ENCODE measurements at places on chromosomes 2 and 18.

DNA sequence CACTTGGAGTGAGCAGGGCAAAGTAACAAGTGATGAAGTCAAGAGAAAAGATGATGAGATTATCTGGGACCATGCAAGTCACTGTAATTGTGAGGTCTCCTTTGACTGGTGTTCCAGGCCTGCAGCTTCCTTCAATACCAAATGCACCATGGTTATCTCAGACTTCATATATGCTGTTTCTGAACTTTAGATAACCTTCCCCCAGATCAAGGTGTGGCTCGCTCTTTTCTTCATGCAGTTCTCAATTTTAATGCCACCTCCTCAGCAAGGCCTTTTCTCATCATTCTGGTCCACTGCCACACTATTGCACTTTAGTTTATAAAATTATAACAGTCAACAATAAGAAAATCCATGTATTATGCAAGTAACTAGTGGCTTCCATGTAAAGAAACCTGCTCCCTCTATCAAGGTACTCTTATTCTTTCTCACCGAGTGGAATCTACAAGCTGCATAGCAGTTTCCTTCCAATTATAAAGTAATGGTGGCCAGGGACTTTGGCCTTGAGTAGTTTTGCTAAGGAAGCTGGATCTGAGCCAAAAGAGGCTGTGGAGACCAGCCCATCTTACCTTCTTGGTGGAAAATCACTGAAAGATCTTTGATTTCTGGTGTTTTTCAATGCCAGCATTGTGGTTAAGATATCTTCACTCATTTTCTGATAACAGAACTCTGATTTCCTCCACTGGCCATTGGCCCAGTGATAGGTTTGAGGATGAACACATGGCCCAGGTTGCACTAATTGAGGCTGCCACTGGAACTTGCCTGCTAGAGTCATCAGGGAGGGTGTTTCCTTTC is 113.6 kb downstream of the KCNE4 start:
- no peak for DNase-seq

DNA sequence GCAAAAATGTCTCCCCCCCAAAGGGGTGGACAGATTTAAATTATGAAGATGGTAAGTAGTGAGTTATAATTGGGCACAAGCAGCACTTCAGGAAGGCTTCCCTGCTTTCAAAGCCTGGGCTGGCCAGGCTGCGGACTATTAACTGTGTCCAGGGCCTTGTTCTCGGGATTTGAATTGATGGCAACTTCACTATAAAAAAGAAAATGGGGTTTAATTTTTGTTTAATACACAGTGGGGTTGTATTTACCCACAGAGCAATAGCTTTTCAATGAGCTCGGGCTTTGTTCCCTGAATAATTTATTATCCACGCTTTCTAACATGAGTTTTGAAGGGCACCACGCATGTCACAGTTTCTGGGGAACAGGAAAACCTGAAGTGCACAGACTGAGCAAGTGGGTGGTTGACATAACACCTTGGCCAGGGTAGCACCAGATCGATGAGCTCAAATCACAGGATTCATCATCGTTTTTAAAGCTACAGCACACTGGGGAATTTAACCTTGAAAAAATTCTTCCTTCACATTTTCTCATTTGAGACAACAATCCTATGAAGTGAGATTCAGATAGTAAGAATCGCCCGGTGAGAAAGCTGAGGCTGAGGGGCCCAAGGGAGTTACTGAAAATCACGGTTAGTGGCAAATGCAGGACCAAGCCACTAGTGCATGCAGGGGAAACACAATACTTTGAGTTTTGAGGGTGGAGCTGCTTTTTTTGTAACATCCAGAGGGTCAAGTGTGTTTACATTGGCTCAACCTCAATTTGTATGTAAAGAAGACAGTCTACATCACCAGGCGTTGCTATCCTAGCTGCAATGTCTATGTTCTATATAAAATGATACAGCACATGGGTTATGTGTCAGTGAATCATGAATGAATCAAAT is 28.9 kb upstream of the LMAN1 start:
- no peak for DNase-seq

- DNase-seq, result no peak
Measured at GRCh38 chr2:59276917-59277316, 1035.8 kb upstream of the FANCL start.

DNA sequence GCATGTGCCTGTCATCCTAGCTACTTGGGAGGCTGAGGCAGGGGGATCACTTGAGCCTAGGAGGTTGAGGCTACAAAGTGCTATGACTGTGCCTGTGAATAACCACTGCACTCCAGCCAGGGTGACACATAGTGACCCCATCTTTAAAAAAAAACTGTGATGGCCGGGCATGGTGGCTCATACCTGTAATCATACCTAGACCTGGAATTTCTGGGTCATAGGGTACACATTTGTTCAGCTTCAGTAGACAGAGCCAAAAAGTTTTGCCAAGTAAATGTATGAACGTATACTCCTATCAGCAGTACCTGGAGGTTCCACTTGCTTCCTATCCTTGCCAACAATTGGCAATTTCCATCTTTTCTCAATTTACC is 6.4 kb upstream of the IGFBP2 start:
- DNase-seq, result no peak

DNA sequence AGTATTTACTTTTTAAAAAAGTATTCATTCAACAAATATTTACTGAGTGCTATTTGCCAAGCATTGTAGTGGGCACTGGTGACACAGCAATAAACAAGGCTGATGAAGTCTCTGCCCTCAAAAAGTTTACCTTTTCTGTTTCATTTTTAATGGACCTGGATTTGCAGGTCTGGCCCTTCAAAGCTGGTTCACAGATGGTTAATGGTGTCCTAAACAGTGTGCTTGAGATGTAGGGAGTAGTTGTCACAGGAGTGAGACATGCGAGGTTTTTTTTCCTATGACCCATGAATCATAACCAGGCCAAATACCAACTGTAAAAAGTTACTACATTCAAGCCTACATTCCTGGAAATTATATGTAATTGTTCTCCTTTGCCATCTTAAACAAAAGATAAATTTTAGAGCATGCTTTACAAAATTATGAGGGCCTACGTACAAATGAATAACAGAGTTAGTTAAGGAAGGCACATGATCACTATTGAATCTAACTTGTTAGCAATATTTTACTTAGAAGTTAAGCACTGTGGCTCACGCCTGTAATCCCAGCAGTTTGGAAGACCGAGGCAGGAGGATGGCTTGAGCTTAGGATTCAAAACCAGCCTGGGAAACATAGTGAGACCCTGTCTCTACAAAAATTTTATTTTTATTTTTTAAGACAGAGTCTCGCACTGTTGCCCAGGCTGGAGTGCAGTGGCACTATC is 223.9 kb downstream of the MBD5 start:
- no peak for DNase-seq

DNA sequence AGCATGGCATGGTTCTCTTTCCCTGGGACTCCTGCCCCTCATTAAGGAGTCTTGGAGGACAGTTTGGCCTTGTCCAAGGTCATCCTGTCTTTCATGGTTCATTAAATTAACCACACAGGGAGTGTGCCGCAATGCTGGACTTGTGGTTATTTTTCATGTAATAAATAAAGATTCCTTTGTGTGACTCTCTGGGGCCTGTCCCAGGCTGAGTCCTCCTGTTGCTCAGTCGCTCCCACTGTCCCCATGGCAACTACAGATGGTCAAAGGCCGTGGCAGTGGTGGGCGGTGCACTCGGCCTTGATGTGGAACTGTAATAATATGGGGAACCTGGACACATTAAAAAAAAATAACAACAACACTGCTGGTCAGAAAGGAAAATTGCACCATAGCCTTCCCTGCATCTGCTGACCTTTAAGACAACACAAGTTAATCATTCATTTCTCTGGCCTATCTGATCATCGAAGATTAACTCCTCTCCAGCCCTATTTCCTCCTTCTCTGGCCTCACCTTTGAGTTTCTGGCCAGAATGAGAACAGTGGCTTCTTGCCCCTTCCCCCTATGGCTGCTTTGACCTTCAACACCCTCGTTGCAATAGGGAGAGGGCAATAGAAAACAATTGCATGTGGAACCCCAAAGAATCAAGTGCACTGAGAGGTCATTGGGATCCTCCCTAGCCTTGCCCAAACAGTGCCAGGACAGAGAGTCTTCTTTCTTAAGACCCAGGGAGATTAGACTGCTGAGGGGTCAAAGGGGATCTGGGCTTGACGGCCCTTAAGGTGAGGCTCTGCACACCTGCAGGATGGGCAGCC is 44.7 kb downstream of the PSD4 start:
- no peak for DNase-seq

GRCh38 chr2:132448771-132449170 is 32.2 kb downstream of the GPR39 start:
- no peak for DNase-seq

GRCh38 chr2:79219383-79219988 is 59.9 kb upstream of the REG3A start:
- peak; percentile 20 for DNase-seq

GRCh38 chr2:130728007-130728454 is 839 bp upstream of the GPR148 start:
- no peak for DNase-seq

- no peak for DNase-seq
Measured at GRCh38 chr2:49294225-49294624, 139.9 kb upstream of the FSHR start.

DNA sequence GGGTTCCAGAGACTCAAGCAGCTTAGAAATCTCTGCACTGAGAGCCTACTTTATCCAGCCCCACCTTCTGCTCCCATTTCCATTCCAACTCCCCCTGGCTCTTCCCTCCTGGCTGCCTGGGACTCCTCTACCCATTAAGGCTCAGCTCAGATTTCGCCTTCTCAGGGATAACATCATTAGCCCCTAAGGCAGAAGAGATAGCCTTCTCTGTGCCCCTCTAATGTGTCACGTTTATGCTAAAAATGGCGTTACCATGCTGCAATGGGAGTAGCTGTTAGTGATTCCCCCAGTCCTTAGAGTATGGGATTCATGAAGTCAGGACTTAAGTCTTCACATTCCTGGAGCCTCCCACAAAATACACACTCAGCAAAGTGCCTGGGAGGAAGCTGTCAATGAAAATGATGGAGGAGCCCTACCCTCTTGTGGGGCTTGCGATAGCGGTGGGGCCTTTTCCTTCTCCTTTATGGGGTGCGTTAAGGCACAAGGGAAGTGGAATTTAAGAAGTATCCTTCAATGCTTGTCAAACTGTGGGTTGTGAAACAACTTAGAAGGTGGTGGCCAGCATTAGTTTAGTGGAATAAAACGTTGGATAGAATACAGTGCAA is 144.7 kb upstream of the COPS8 start:
- no peak for DNase-seq

DNA sequence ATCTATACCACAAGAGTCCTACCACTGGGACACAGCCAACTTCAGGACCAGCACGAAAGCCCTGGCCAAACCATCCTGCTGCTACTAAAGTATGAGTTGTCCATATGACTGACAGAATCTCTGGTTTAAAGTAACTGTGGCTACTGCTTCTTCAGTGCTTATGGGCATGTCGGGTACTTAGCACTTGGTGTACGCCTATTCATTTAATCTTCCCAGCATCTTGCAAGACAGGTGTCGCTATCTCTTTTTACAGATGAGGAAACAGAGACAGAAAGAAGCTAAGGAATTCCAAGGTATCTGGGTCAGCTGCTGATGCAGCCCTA is 203.4 kb upstream of the ID2 start:
- no peak for DNase-seq

- no peak for DNase-seq
Measured at GRCh38 chr2:201420442-201421113, 30.7 kb downstream of the TRAK2 start.

GRCh38 chr2:669323-669722 is 7.9 kb downstream of the TMEM18 start:
- DNase-seq, result no peak

- DNase-seq, result no peak
Measured at GRCh38 chr2:120947327-120947726, 211.7 kb downstream of the GLI2 start.

GRCh38 chr2:3597567-3597966 is 2.7 kb downstream of the COLEC11 start:
- DNase-seq, result no peak

DNA sequence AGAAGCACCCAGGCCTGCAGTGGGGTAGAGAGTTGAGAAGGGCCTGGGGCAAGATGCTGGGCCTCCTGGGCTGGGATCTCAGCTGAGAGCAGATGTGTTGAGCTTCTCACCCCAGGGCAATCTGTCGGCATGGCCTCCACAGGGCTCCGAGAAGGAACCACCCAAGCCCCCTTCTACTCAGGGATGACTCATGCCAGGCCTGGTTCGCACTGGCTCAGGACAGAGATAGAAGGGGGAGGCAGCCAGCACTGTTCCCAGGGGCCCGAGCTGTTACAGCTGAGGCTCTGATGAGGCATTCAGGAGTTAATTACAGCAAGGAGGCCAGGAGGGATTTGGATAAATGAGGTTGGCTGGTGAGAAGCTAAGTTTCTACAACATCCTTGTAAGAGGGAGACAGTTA is 62.5 kb downstream of the CENPO start:
- no peak for DNase-seq

GRCh38 chr18:47166294-47166693 is 9.9 kb downstream of the IER3IP1 start:
- no peak for DNase-seq

DNA sequence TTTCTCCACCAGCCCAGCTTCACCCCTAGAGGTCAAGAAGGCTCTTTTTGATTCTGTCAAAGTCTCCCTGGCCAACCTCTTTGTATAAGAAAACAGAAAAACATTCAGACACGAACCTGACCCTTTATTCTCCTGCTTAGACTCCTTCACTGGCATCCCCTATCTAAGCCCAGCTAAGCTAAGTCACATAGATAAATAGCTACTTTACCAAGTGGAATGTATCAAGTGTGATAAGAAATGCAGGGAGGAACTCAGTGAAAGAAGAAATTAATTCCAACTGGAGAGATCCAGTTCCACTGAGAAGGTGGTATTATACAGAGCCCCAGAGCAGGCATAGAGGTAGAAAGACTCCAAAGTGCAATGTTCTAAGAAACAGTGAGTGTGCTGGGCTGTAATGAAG is 489.5 kb downstream of the TNS1 start:
- no peak for DNase-seq

DNA sequence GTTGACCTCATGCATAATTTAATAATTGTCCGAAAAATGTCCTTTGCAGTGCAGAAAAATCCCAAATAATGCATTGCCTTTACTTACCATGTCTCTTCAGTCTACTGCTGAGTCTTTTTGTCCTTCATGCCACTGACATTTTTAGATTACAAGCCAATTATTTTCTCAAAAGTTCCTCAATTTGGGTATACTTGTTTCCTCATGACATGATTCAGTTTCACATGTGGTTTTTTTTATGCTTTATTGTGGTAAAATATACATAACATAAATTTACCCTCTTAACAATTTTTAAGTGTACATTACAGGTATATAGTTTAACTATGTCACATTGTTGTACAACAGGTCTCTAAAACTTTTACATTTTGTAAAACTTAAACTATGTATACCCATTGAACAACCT is 81.0 kb downstream of the EPC2 start:
- no peak for DNase-seq

- DNase-seq, result no peak
Measured at GRCh38 chr2:120754067-120754960, 18.6 kb downstream of the GLI2 start.

- no peak for DNase-seq
Measured at GRCh38 chr2:142867136-142867535, 10.3 kb upstream of the KYNU start.

- DNase-seq, result no peak
Measured at GRCh38 chr18:43396266-43396665, 119.0 kb upstream of the SYT4 start.
